ENCODE measurements at places on chromosomes 2 and 18.
A peak's percentile ranks its signal among the peaks of the same experiment; 100 is the strongest.

GRCh38 chr18:12394428-12394827 is 13.3 kb upstream of the PRELID3A start:
- no peak for DNase-seq

- DNase-seq, result no peak
Observed at GRCh38 chr18:34039611-34040010, 185.1 kb downstream of the NOL4 start.

GRCh38 chr2:206218156-206218555 is 56.3 kb upstream of the ZDBF2 start:
- no peak for DNase-seq

DNA sequence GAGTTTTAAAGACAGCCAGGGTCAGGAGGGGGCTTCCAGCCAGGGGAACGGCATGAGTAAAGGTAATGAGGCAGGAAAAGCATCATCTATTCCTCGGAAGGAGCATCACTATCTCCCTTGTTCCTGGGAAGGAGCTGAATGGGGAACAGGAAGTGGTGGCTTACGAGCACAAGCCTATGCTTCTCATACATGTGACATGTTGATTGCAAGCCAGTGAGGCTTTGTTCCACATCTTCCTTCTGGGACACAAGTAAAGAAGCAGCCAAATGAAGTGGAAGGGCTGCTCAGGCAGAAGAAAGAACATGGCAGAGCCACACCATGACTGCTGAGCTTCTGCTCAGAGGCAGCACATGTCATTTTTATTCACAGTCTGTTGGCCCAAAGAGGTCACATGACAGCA is 15.1 kb upstream of the LMAN1 start:
- no peak for DNase-seq

DNA sequence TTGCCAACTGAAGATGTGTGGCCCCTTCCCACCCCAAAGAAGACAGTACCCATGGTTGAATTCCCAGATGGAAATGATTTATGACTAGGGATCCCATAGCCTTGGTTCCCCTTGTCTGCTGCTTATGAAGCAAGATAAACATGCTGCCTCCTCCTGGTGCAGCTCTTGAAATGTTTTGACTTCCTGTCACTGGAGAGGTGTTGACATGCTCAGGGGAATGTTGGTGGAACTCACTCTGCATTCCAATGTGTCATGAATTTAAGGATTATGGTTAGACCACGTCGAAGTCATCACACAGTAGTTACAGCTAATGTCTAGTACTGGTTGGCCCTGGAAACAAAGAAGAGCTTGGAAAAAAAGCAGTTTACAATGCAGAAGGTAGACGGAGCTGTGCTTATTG is 69.0 kb upstream of the FAM110C start:
- DNase-seq, result no peak

GRCh38 chr2:45353879-45354278 is 257.2 kb downstream of the SRBD1 start:
- DNase-seq, result peak; percentile 94

DNA sequence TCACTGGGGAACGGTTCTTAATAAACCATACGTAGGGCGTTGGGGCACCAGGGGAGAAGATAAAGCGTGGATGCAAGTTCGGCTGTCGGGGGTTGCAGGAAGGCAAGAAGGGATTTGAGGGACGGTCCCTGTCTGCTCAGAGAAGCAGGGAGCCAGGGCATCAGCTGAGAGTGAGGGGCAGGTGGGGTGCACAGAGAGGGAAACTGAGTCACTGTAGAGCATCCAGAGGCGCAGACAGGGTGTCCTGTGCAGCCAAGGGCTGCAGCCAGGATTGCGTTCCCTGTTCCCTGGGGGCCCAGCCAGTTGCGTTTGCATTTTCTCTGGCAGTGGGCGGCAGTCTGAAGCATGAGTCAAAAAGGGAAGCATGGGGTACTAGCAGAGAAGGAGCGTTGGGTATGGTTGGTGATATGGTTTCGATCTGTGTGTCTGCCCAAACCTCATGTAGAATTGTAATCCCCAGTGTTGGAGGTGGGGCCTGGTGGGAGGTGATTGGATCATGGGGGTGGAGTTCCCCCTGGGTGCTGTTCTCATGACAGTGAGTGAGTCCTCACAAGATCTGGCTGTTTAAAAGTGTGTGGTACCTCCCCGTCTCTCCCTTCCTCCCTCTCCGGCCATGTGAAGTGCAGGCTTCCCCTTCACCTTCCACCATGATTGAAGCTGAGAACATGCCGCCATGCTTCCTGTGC is 202.9 kb downstream of the NDUFA10 start:
- DNase-seq, result no peak

DNA sequence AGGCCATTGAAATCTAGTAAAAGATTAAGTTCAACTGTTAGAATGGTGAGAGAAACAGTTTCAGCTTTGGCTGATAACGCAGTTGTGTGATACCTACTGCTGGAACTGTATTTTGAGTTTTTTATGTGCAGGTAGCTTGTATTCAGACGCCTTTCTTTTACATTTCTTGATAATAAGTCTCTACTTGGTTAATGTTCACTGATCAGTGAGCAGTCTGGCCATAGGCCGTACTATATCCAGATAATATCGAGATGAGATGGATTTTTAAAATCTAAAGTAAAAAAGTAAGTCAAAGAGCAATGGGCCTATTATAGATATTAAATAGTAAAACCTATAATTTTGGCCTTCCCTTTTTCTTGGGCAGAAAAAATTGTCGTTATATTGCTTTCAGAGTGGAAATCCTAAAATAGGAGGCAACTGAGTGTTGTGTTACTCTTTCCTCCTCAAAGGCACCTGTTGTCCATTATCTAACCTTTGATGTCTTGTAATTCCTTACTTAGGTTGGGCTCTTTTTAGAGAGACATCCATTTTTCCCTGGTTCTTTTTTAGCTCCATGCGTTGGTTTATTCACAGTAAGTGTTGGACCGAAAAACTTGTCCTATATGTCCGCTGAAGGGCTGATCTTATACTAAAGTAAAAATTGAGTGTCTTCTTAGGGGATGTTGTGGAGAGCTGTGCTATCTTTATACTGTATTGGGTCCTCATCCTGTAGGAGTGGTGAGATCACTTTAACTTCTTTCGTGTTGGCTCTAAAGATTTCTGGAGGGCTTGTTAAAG is 1.7 kb downstream of the EML4 start:
- DNase-seq, result no peak

DNA sequence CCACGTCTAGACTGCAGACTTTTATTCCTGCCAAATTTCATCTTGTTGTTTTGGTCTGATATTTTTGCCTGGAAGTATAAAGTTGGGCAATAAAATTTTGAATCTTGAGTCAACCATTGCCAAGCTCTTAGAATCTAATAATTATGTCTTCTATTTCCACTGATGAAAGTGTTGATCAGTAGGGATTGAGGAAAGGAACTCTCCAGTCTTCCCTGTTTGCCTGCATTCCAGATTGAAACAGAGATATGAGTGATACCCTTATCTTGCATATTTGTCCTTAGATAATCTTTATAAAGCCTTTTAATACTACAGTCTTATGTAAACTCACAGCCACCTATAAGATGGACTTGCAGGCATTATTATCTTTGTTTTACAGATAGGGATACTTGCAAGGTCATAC is 45.5 kb upstream of the UBE2E3 start:
- no peak for DNase-seq

GRCh38 chr2:223625652-223626051 is 23.5 kb upstream of the SCG2 start:
- DNase-seq, result no peak

GRCh38 chr2:67566285-67566684 is 169.2 kb downstream of the ETAA1 start:
- DNase-seq, result no peak

- DNase-seq, result no peak
Observed at GRCh38 chr2:60149176-60149575, 404.3 kb downstream of the BCL11A start.

- DNase-seq, result no peak
Observed at GRCh38 chr2:70928366-70928765, 7.3 kb upstream of the ATP6V1B1 start.

DNA sequence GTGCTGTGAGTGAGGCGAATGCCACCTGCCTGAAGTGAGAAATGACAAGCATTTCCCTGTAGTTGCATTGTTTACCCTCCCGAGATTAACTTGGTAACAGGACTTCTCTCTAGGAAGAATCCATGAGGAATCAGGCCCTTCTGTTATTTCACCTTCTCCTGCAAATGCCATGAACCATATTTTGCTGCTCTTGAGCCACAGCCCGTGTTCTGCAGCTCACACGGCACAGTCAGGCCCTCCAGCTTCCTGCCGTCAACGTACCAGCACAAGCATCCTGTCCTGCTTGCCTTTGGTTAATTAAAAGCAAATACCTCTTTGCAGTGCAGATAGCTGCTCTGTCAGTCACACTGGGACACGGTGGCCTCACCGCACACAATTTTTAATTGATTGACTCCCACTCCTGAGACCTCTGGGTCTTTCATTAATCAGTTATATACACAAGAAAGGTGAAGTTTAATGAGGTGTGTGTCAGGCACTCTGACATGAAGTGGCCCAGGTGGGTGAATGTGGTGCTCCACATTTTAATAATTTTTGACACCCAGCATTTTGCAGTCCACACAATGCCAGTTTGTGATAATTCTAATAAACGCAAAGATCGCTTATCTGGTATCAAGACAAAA is 95.3 kb upstream of the ASB18 start:
- DNase-seq, result no peak

DNA sequence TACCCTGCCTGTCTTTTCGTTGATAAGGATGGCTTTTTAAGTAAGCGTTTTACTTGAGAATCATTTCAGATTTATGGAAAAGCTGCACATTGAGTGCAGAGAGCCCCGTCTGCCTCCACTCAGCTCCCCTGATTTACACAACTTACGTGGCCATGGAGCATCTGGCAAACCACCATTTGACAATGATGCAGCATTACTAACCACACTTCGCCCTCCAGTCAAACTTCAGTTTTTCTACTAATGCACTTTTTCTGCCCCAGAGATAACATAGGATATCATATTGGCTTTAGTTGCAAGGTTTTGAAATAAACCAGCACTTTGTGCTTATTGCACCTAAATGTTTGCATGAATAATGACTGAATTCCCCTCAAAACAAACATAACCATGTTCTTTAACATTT is 165.1 kb upstream of the TPO start:
- no peak for DNase-seq

- DNase-seq, result no peak
Observed at GRCh38 chr2:20580690-20581437, 70.0 kb downstream of the HS1BP3 start.

DNA sequence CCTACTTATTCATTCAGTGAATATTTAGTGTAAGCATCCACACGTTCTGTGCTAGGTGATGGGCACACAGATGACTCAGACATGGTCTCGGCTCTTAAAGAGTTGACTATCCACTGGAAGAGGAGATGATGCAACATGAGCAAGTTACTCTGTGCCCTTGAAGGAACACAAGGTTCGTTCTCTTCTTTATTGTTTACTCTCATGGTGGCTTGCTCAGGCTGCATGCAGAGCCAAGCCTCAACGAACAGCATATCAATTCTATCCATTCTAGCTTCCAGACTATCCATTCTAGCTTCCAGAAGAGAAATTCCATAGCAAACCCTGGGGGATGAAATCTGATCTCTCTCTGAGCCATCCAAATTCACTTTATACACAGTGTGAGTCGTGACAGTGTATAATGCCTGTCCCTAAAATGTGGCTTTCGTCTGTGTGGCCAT is 68.1 kb upstream of the CTAGE1 start:
- DNase-seq, result peak; percentile 85

DNA sequence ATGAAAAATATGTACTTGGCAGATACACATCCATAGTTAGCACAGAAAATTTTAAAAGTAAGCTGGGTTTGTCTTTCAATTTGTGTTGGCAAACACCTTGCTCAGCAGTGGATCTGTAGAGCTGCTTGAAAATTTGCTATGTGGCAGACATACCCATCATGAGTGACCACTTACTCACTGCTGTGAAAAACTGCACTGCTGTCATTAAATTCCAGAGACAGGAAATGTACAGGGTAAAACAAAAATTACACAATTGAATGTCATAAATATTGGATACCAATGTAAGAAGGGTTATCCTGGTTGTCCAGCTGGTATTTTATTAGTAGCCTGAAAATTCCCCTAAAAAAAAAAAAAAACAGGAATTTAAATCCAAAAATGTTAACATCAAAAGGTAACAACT is 24.5 kb downstream of the NIF3L1 start:
- DNase-seq, result no peak

- no peak for DNase-seq
Observed at GRCh38 chr2:60628026-60628425, 74.6 kb upstream of the BCL11A start.

DNA sequence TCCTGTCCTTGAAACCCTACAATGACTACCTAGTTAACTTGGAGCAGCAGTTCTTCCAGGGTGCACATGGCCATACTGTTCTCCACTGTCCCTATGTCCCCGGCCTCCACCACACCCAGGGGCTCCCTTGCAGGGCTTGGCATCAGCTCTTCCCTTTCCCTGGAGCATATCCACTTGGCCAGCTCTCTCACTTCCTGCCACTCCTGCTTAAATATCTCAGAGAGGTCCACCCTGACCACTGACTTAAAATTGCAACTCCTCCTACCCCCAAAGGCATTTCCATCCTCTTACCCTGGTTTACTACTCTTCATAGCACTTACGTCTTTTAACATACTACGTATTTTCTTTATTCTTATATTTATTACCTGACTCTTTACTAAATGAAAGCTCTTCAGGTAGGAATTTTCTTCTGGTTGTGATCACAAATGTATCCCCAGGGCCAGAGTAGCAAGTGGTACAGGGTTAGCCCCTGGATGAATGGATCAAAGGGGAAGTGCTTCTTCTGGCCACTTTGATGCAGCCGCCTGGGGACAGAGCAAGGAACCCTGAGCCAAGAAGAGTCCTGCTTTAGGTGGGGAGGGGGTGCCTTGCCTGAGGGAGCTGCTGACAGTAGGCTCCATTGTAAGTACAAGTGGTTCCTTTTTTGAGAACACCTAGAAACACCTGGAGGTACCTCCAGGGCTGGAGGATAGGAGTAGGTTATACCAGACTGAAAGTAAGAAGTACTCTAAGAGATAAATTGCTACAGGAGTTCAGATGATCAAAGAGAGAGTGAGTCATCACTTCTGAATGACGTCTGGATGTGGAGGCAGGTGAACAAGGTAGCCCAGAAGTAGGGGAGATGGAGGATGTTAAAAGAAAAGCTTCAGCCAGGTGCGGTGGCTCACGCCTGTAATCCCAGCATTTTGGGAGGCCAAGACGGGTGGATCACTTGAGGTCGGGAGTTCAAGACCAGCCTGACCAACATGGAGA is 82.2 kb downstream of the SOCS6 start:
- no peak for DNase-seq

DNA sequence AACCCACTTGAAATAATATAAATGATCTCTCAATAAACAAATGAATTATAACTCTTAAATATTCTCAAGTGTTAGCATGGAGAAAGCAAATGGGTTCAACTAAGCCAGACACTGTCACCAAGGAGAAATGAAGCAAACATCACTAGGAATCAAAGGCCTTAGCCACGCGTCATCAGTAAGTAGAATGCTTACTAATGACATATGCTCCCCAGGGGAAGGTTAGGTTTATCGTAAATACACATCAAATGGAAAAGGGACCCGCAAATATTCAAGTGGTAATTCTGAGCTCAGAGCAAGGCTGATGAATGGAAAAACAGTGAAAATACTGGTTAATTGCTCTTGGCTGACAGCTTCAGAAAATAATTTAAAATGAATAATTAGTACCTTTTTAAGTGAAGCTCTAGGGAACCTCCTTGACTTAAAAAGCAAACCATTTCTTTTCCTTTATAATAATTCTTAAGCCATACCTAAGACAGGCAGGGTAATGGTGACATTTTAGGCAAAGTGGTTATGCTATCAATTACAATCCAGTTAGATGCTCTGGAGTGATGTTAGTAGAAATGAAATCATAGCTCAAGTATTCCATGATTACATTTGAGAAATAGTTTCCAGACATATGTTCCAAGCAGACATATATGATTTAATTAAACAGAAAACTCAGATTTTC is 101.5 kb downstream of the ALPK2 start:
- DNase-seq, result no peak

GRCh38 chr2:151975460-151976414 is 123.1 kb downstream of the CACNB4 start:
- DNase-seq, result no peak
